ENCODE measurements at places on chromosomes 13 and 19. TPM values are rescaled to one million over a fixed set of nuclear protein-coding genes. Genes with fewer than 3 reads are reported as not detected.

Gene TPTE2
- not detected for total RNA-seq

Gene CTXN1
- total RNA-seq, result 0.39 TPM

Gene ZNF625
- 14.0 TPM for total RNA-seq

Gene RAB3A
- total RNA-seq, result 1.5 TPM

Gene ZNF155
- 6.3 TPM for total RNA-seq

Gene CACNG7
- not detected for total RNA-seq

Gene MCEMP1
- not detected for total RNA-seq

Gene TTC9B
- not detected for total RNA-seq

Gene PRTN3
- total RNA-seq, result not detected

Gene ZNF536
- total RNA-seq, result not detected

Gene APOE
- 22.0 TPM for total RNA-seq

Gene SIGLEC7
- total RNA-seq, result not detected

Gene MRPL54
- total RNA-seq, result 46.1 TPM

Gene VSTM1
- not detected for total RNA-seq

Gene ZSCAN4
- total RNA-seq, result 0.39 TPM

Gene SIGLEC8
- not detected for total RNA-seq

Gene ZNF177
- total RNA-seq, result 1.2 TPM

Gene TRAPPC2B
- total RNA-seq, result 15.3 TPM

Gene CYP2A6
- total RNA-seq, result not detected

Gene PTOV1
- 134 TPM for total RNA-seq

Gene CYP2B6
- not detected for total RNA-seq

Gene APOC4
- not detected for total RNA-seq

Gene POU4F1
- 0.11 TPM for total RNA-seq

Gene CEACAM8
- not detected for total RNA-seq

Gene DCLK1
- total RNA-seq, result 0.39 TPM

Gene ATP1A3
- total RNA-seq, result not detected

Gene SIGLEC6
- not detected for total RNA-seq

Gene KRTDAP
- total RNA-seq, result not detected

Gene TSC22D1
- 130 TPM for total RNA-seq

Gene SHANK1
- not detected for total RNA-seq

Gene PKN1
- 5.6 TPM for total RNA-seq

Gene ANKRD24
- 2.0 TPM for total RNA-seq

Gene FAAP24
- 3.5 TPM for total RNA-seq

Gene CALR3
- total RNA-seq, result not detected

Gene ANGPTL8
- not detected for total RNA-seq

Gene UBE2L5
- total RNA-seq, result not detected

Gene PROZ
- total RNA-seq, result not detected

Gene IGSF23
- total RNA-seq, result not detected

Gene CGB8
- total RNA-seq, result 2.3 TPM

Gene FFAR2
- total RNA-seq, result not detected

Gene C5AR1
- total RNA-seq, result 0.11 TPM

Gene JAK3
- total RNA-seq, result 6.0 TPM

Gene ZNF850
- 4.7 TPM for total RNA-seq

Gene DAND5
- total RNA-seq, result 0.11 TPM

Gene PSPN
- 1.4 TPM for total RNA-seq

Gene ACER1
- total RNA-seq, result not detected

Gene SDHAF1
- 17.4 TPM for total RNA-seq

Gene HCN2
- 0.33 TPM for total RNA-seq

Gene RFPL4A
- not detected for total RNA-seq

Gene BLOC1S3
- 5.9 TPM for total RNA-seq

Gene DACH1
- total RNA-seq, result not detected
